Adrenal gland (tissue), 19 donors: ENCODE measurements at places on chromosomes 11 and 22. TPM values are rescaled to one million over a fixed set of nuclear protein-coding genes. Genes with fewer than 3 reads are reported as not detected.

DNA sequence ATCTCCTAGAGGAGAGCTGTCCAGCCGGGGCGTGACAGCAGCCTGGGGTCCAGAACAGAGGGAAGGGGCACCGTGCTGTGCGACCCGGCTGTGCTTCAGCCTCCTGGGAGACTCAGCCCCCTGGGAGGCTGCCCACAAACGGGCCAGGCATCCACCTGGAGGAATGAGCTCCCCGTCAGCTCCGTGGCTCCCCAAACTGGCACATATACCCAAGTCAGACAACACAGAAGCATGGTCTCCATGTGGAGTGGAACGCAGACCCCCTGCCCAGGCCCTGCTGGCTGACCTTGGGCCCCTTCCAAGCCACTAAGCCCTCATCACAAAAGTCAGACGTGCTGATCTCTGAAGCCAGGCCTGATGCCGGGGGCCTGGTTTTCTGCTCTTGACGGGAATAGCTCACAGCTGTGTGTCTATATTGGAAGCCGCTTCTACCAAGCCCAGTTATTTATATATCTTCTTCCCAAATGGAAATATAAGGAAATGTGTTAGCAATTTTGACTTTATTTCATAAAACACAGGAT, 91.7 kb downstream of the BRD1 start:
- H3K4me3 ChIP-seq = no peak overlapping the region
- no peak overlapping the region for H3K27ac ChIP-seq
- no peaks in the 10 kb centered on the region for H3K36me3 ChIP-seq

DNA sequence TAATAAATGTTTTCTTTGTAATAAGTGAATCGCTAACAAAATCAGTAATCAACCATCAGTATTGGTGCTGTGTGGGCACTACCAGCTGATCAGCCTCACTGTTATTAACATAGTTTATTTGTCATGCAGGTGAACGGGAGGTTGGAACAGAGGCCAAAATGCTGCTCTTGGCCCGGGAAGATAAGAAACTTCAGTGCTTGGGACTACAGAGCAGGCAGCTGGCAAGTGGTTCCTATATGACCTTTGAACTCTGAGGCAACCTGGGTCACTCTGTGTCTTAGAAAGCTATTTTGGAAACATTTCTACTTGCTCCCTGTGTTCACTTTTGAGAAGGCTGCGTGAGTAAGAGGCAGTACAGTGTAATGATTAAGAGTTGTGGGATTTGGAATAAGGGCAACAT, 36.5 kb upstream of the DNAJB13 start:
- H3K27ac ChIP-seq = no peak overlapping the region
- no peak for DNase-seq
- H3K4me3 ChIP-seq = no peak overlapping the region

DNA sequence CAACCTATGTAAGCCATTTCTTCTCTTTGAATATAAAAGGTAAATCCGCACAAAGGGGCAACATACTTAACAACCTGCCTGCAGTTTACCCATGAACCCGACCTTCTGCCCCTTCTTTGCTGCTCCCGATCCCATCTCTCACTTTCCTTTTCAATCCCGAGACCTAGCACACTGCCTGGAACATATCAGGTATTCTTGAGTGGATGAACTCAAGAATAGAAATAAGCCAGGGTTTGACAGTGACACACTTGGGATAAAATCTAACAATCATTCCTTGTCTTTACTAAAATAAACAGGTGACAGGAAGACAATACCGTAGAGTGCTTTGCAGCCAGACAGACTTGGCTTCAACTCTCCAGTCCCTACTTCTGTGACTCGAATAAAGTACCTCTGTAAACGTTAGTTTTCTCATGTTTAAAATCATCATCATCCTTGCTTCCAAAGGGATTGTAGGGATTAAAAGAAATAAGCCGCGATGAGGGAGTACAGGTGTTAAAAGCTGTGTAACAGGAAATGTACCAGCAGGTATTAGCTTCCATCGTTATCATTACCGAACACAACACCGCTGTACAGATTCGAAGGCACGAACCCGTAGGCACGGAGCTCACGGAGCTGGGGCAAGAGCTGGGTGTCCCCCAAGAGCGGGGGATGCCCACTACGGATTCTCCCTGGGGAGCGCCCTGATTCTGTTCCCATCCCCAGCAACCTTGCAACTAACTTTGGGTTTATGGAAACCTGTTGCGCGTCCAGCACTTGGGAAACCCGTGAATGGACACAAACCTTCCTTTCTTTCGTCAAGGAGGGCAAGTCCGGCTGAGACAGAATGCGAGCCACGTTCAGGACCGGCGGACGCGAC, 720 bp downstream of the UFD1 start:
- peak overlapping the region; percentile 88 for H3K4me3 ChIP-seq
- H3K36me3 ChIP-seq = no peaks in the 10 kb centered on the region
- H3K27ac ChIP-seq = peak overlapping the region; percentile 94
- no peak for DNase-seq

The CTTN gene
- 419 TPM for total RNA-seq
